ENCODE measurements at places on chromosomes 5 and 9.

DNA sequence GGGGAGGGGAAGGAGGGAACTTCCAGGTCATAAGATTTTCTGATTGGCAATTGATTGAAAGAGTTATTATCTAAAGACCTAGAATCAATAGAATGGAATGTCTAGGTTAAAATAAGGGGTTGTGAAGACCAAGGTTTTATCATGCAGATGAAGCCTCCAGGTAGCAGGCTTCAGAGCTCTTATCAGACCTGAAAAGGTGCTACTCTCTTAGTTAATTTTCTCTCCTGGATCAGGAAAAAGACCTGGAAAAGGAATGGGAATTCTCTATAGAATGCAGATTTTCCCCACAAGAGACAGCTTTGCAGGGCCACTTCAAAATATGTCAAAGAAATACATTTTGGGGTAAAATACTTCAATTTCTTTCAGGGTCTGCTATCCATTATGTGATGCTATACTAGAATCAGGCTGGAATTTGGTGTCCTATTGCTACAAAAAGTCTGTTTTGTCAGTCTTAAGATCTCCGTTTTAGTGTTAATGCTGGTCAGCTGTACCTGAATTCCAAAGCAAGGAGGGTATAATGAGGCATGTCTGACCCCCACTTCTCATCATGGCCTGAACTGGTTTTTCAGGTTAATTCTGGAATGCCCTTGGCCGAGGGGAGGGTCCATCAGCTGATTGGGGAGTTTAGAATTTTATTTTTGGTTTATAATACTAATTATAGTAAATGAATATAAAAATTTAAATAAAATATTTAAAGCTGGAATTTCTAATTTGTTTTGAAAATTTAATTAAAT lies 16.6 kb upstream of the STOM start:
- DNase-seq: no peak

DNA sequence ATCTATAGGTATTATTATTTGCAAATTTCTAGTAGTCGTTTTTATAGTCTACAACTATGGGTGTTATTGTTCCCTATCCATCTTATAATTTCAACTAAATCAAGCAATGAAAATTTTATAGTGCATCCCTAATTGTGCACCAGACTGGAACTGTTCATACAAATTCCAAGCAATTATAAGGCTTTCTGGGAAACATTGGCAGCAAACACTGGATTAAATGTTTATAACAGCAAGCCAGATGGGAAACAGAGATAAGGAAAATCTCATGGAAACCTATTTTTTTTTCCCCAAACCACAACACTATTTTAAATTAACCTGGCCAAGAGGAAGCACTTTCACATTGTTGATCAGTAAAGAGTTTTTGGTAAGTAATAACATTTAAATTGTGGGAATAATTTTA lies 524.3 kb downstream of the RASEF start:
- DNase-seq: no peak

- DNase-seq: no peak
Measured at GRCh38 chr5:68898951-68899471, 194.8 kb upstream of the SLC30A5 start.

GRCh38 chr5:31273161-31273560 lies 79.7 kb downstream of the CDH6 start:
- DNase-seq: no peak
